ENCODE measurements at places on chromosomes 7 and 10. TPM values are rescaled to one million over a fixed set of nuclear protein-coding genes. Genes with fewer than 3 reads are reported as not detected.

The RASA4B gene
- 22.6 TPM for total RNA-seq

The LIPN gene
- total RNA-seq, result 1.6 TPM

The ANKRD61 gene
- total RNA-seq, result not detected

The LBX1 gene
- not detected for total RNA-seq

The SLC26A3 gene
- total RNA-seq, result not detected

The KIAA1217 gene
- total RNA-seq, result 37.2 TPM

The OPN1SW gene
- not detected for total RNA-seq

The RBP4 gene
- 17.4 TPM for total RNA-seq

The C10orf62 gene
- total RNA-seq, result not detected

- no peak overlapping the region for H3K4me3 ChIP-seq
- H3K4me1 ChIP-seq, result no peaks in the 10 kb centered on the region
- no peaks in the 10 kb centered on the region for H3K27me3 ChIP-seq
- H3K36me3 ChIP-seq, result no peaks in the 10 kb centered on the region
- H3K27ac ChIP-seq, result no peak overlapping the region
- DNase-seq, result no peak
Observed at GRCh38 chr7:37546677-37547076, 98.0 kb upstream of the ELMO1 start.

DNA sequence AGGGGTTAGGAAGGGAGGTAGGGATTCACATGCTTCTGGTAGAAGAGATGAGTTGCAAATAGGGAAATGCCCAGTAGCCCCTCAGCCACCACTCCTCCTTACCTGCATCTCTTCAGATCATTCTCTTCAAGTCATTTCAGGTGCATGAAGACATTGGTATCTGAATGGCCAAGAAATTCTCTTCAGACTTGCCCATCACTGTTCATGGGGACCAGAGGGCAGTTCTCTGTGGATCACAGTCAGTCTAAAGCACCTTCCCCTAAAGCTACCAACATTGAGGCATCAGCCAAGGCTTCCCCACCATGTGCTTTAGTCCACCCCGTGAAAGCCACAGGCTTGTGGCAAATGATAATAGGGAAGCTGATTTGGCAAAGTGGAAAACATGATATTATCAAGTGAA is 319.4 kb upstream of the ZNF32 start:
- H3K27ac ChIP-seq, result no peak overlapping the region
- H3K4me3 ChIP-seq, result no peak overlapping the region

DNA sequence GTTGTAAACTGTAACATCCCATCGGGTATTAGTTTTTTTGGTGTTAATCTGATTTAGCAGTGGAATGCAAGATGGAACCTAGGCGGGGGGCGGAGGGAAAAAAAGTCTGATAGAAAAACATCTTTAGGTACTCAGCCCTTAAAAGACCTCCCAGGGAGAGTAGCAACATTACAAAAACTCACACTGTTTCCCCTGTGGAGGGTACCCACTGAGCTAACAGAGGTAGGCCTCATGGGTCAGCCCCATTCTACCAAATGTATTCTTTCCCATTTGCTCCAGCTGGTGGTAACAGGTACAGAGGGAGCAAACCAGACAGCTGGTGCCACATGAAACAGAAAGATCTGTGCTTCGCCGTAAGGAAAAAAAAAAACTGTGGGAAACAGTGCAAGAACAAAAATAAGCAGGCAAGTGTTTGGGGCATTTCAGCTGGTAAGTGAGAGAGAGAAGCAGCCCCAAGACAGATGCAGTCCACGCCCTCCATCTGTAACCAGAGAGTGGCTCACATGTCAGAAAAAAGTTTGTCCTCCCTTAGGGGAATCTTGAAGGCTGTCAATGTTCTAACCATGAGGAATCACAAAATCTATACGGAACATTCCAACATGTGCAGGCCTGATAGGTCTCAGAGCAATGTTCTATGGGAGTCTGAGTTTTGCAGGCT is 65.3 kb downstream of the HOXA1 start:
- no peak for DNase-seq
- H3K4me3 ChIP-seq, result no peak overlapping the region
- H3K27ac ChIP-seq, result no peak overlapping the region
- H3K27me3 ChIP-seq, result no peaks in the 10 kb centered on the region

- no peak overlapping the region for H3K27ac ChIP-seq
- no peaks in the 10 kb centered on the region for H3K36me3 ChIP-seq
- no peaks in the 10 kb centered on the region for H3K27me3 ChIP-seq
- H3K4me1 ChIP-seq, result no peaks in the 10 kb centered on the region
- no peak for DNase-seq
Observed at GRCh38 chr7:157627646-157628045, 290.8 kb downstream of the DNAJB6 start.

GRCh38 chr10:23419201-23419600 is 19.7 kb upstream of the OTUD1 start:
- H3K4me1 ChIP-seq, result no peaks in the 10 kb centered on the region
- H3K36me3 ChIP-seq, result no peaks in the 10 kb centered on the region
- H3K27ac ChIP-seq, result no peak overlapping the region
- H3K4me3 ChIP-seq, result no peak overlapping the region
- H3K27me3 ChIP-seq, result no peaks in the 10 kb centered on the region

GRCh38 chr10:129525401-129525801 is 58.4 kb downstream of the MGMT start:
- no peaks in the 10 kb centered on the region for H3K36me3 ChIP-seq
- no peak overlapping the region for H3K4me3 ChIP-seq
- no peak overlapping the region for H3K27ac ChIP-seq
- DNase-seq, result no peak
- H3K27me3 ChIP-seq, result no peaks in the 10 kb centered on the region
- H3K4me1 ChIP-seq, result peaks cover 4% of the 10 kb centered on the region

- no peak overlapping the region for H3K4me3 ChIP-seq
- peaks cover 17% of the 10 kb centered on the region for H3K4me1 ChIP-seq
- H3K36me3 ChIP-seq, result no peaks in the 10 kb centered on the region
- no peak for DNase-seq
Observed at GRCh38 chr7:3559278-3559677, 258.2 kb downstream of the SDK1 start.

DNA sequence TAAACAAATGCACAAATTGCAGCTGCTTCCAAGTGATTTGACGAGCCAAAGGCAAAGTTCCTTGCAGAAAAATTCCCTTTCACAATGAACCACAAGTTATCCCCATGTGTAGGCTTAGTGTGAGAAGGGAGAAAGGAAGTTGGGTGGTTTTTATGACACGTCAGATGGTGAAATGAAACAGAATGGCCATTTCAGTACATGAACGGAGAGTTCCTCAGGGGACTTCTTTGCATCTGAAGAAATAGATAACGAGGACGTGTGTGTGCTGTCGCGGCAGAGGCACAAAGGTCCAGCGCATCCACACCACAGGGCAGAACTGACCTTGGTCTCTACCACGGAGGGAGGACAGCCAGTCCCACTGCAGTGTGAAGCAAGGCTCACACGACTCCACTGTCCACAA is 135.9 kb downstream of the PAXIP1 start:
- no peak for DNase-seq
- no peaks in the 10 kb centered on the region for H3K36me3 ChIP-seq
- no peak overlapping the region for H3K4me3 ChIP-seq
- peaks cover 21% of the 10 kb centered on the region for H3K27me3 ChIP-seq
- no peaks in the 10 kb centered on the region for H3K4me1 ChIP-seq
- H3K27ac ChIP-seq, result no peak overlapping the region

DNA sequence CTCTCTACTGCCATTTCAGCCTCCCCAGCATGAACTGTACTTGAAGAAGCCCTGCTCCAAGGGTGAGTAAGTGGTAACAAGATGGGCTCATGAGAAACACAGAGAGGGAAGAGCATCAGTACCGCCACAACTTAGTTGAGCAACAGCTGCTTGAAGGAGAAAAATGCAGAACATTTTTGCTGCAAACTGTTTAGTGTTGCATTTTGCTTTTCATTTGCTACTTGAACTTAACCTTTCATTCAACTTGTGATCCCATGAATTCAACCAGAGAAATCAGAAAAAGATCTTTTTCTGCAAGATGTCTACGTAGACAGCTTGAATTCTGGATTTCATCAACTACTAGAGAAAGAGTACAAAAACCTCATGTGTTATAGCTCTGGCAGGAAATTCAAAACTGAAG is 40.7 kb downstream of the ANK3 start:
- no peak overlapping the region for H3K27ac ChIP-seq
- H3K4me3 ChIP-seq, result no peak overlapping the region
- DNase-seq, result no peak

DNA sequence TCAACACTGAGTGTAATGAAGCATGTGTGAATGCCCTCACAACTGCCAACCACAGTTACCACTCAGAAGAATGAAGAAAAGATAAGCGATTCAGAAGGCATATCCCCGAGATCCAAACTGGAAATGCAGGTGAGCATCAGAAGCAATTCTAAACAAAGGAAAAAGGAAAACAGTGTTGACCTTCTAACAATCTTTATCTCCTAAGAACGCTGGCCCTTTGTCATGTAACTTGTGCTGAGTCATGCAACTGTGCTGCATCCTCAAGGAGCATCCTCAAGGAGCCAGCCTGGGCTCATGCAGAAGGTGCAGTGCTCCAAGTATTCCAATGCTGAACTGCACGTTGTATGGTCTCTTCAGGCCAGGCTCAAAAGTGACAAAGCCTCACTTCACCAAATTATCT is 30.6 kb downstream of the SEC61G start:
- no peak overlapping the region for H3K27ac ChIP-seq
- no peak overlapping the region for H3K4me3 ChIP-seq
- no peaks in the 10 kb centered on the region for H3K4me1 ChIP-seq
- no peak for DNase-seq
- H3K36me3 ChIP-seq, result no peaks in the 10 kb centered on the region

- peak overlapping the region; percentile 58 for H3K27ac ChIP-seq
- no peaks in the 10 kb centered on the region for H3K36me3 ChIP-seq
- DNase-seq, result no peak
- H3K27me3 ChIP-seq, result no peaks in the 10 kb centered on the region
- H3K4me3 ChIP-seq, result no peak overlapping the region
Observed at GRCh38 chr7:101942603-101943210, 125.3 kb downstream of the CUX1 start.

GRCh38 chr7:77765906-77766800 is 32.1 kb downstream of the TMEM60 start:
- no peak overlapping the region for H3K27ac ChIP-seq
- H3K27me3 ChIP-seq, result no peaks in the 10 kb centered on the region
- no peak overlapping the region for H3K4me3 ChIP-seq
- peaks cover 28% of the 10 kb centered on the region for H3K36me3 ChIP-seq
- no peak for DNase-seq
- peaks cover 11% of the 10 kb centered on the region for H3K4me1 ChIP-seq

Data from lower lobe of right lung (tissue), 2 donors.